ENCODE measurements at places on chromosomes 2 and 18.

DNA sequence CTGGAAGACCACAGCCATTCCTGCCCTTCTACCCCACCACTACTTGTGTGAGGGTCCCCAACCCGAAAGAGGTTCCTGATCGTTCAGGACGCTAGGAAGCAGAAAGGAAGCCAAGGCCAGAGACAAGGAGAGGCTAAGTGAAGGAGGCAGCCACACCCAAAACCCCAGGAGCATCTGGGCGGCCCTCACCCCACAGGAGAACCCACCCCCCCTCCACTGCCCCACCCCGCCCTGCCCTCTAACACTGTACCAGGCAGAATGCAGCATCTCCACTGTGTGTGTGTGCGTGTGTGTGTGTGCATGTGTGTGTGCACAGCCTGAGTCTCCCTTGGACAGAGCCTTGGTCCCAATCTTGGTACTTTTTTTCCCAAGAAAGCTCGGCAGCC, 207.5 kb upstream of the HAAO start:
- DNase-seq = peak; percentile 63

DNA sequence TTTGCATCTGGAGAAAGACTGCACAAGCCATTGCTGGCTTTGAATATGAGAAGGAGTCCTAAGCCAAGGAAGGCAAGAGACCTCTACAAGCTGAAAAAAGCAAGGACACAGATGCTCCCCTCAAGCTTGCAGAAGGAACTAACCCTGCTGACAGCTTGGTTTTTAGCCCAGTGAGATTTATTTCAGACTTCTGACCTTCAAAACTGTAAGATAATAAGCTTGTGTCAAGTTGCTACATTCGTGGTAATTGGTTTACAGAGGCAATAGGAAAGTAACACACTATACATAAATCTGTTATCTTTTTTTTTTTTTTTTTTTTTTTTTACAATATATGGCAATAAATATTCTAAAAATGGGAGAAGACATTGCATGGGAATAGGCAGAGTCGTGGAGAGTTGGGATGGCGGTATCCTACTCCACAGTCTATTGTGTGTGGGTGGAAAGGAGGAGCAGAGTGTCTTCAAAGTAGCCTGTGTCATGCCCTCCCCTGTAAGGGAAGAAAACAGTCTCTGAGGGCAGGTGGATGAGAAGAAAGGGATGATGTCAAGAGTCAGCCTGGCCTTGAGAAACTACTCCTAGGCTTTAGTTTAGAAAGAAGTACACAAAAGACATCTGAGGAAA, 196.9 kb downstream of the THSD7B start:
- DNase-seq = no peak

DNA sequence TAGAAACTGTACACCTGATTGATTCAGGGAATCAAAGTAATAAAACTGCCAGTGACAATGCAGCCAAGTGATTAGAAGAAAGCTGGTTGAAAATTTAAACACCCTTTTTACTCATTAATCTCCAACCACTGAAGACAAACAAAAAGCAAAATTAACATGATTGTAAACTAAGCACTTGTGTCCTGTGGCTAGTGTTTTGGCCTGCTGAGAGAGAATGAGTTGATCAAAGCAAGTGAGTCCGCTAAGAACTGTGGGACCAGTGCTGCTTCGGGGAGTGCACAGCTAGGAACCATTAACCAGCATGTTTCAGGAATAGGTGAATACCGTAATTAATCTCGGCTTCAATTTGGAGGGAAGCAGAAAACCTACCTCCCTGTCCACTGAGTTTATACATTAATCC, 13.6 kb upstream of the PAPOLG start:
- no peak for DNase-seq

DNA sequence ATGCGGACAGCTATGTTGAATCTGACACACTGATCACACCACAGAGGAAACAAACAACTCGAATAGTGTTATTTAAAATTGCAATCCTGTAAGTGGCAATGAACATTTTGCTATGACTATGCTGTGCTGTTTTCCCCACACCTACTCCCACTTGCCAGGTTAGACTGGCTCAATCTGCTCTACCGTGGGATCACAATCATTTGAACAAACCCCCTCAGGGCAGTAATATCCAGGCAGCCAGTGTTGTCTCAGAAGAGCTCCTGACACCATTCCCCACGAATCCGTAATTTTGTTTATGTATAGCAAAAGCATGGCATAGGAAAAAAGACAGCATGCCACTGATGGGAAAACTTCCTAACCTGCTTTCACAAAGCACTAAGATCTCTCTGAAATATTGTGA, 284.3 kb downstream of the ERBB4 start:
- DNase-seq = no peak

GRCh38 chr2:96507957-96508520, 2.9 kb upstream of the NEURL3 start:
- DNase-seq = peak; percentile 83

DNA sequence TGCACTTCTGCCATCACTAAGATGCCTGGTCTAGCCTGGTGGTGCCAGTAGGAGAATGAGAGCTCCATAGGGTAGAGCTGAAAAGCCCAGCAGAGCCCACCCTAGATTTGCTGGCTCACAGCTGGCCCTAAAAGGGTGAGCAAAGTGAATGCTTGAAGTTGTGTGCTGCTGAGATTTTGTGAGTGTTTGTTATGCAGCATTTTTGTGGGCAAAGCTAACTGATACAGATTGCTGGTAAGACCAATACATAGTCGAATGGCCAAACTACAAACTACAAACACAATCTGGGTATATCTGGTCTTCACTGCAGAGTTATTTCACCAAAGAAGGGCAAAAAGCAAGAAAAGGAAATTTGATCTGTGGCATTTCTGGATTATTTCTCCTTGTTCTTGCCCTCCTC, 7.1 kb upstream of the AGAP1 start:
- no peak for DNase-seq

DNA sequence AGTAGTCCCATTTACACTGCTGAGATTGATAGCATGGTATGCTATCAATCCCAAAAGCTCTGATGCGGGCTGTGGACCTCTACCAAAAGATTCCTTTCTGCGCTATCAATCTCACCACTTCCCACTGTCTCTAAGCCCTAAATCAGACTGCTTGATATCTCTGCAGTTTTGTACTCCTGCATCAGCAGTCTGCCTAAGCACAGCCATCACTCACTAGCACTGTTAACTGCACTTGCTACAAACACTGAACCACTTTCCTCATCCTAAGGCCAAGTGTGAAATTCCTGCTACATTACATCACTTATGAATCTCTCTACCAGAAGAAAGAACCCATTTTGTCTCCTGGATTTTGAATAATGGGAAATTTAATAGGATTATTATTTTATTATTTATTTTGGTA, 237.0 kb downstream of the HNMT start:
- no peak for DNase-seq

- no peak for DNase-seq
These were observed 205.5 kb upstream of the MYT1L start for GRCh38 chr2:2536416-2537056.

- no peak for DNase-seq
These were observed 15.3 kb downstream of the CYTIP start for GRCh38 chr2:157428500-157429175.

DNA sequence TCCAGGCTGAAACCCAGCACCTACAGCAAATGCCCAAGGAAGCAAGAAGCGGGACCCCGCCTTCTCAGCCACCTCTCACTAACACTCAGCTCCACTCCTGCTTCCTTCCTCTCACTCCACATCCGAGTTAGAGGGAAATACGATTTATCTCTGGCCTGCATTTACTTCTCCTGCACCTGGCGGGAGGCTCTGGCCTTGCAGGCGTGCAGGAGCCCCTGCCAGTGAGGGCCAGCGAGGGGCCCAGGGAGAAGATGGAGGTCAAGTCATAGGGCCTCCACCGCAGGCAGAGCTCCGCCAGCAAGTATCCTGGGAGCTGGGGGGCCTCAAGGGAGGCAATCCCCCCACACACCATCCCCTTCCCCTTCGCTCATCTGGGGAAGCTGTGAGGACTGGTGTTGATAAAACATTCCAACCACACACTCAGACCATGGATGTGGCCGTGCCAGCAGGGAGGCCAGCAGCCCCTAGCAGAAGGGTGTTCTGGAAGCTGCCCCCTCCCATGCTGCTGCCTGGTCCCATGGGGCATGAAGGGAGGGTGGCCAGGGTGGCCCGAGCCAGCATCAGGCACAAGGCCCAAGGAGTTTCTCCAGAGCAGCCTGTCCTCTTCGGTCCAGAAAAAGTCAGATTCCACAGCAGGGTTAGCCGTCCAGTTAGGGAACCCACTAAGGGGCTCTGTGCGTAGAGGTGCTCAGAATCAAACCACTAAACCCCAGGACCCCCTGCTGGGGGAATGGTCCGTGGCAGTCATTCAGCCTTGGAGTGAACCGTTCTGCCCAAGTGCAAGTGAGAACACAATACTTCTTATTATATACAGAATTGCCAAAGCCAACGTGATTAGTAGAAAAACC, 91.2 kb downstream of the HDAC4 start:
- no peak for DNase-seq
